ENCODE measurements at places on chromosomes 12 and 14.

GRCh38 chr14:45940318-45940717 lies 687.3 kb upstream of the MIS18BP1 start:
- no peak for DNase-seq

- DNase-seq: no peak
Measured at GRCh38 chr12:122827258-122827657, 8.0 kb upstream of the HIP1R start.

GRCh38 chr14:79947440-79948054 lies 263.8 kb downstream of the DIO2 start:
- no peak for DNase-seq

GRCh38 chr14:23939607-23940326 lies 13.8 kb upstream of the DHRS4 start:
- DNase-seq: no peak

- no peak for DNase-seq
Measured at GRCh38 chr14:70882776-70883492, 24.3 kb upstream of the PCNX1 start.

GRCh38 chr12:118979763-118980406 lies 1.5 kb upstream of the SRRM4 start:
- DNase-seq: peak; percentile 37

GRCh38 chr12:22409377-22410164 lies 75.1 kb upstream of the ST8SIA1 start:
- no peak for DNase-seq

DNA sequence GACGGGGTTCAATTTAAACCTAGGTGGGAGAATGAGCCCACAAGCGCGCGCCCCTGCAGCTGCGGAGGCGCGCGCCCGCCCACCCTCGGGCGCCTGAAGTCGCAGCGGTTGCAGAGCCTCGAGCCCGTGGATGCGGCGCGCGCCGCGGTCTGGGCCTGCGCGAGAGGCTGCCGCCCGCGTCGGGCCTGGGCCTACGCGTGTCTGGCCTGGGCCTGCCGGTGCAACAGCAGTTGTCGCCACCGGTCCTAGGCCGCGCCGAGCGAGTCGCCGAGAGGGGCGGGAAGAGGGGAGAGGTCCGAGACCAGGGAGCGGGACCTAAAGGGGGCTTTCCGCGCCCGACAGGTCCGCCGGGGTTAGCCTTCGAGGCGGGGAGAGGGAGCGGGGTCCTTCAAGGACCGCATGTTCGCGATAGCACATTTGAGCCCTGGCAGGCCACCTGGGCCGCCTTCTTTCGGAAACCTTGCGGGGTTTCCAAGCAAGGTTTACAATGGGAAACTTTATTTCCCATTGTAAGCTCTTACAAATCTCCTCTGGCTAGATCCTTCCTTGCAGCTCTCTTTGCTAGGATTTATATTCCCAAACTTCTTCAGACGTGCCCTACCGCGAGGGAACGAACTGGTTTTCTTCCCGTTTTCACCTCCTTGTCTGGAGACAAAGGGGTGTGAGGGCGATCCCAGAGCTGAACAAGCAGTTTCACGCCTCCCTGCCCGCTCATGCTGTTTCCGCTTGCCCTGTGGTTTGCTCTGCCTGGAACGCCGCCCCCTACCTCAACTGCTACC lies 6.8 kb downstream of the SIX6 start:
- DNase-seq: no peak

GRCh38 chr14:99603471-99604277 lies at the start of gene CCDC85C:
TSS of gene CCDC85C (minus strand) at chr14:99604207. CDS start at chr14:99603959, 248 bp downstream.
- DNase-seq: peak; percentile 60

- DNase-seq: no peak
Measured at GRCh38 chr12:48819986-48820725, 1.9 kb downstream of the CACNB3 start.

DNA sequence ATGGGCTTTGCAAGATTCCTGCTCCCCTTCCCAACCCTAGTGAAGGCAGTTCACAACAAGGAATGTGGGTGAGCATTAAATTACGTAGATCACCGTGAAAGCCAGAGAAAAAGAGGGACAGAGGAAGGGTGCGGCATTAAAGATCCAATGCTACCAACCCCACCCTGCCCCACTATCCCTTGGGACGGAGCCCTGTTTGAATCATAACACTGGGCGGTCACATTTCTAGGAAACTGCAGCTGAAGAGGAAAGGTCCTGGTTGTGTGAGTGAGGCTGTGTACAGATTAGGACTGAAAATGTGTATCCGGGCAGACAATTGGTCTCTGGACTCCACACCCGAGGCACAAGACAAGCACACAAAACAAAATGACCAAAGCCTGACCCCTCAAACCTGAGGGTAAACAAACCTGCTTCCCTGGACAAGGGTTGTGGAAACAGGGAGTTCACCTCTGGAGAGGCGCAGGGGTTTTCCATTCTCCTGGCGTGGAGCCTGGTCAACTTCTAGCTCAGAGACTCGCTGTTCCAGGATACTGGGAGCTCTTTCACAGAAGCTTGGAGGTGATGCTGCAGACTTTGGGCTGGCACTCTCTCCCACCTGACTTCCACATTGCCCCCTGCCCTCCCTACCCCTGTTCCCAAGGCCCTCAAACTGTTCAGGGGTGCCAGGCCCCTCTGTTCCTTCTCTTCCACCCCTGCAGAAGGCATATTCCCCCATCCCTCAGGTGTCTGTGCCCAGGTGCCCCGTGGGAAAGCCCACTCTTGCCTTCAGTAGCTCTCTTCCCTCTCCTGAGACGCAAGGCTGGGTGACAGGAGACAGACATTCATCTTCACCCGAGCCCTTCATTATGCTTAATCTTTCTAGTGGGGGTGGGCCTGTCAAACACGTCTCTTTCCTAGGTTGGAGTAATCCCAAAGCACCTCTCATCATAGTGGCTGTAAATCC lies 16.5 kb downstream of the NINJ2 start:
- no peak for DNase-seq

DNA sequence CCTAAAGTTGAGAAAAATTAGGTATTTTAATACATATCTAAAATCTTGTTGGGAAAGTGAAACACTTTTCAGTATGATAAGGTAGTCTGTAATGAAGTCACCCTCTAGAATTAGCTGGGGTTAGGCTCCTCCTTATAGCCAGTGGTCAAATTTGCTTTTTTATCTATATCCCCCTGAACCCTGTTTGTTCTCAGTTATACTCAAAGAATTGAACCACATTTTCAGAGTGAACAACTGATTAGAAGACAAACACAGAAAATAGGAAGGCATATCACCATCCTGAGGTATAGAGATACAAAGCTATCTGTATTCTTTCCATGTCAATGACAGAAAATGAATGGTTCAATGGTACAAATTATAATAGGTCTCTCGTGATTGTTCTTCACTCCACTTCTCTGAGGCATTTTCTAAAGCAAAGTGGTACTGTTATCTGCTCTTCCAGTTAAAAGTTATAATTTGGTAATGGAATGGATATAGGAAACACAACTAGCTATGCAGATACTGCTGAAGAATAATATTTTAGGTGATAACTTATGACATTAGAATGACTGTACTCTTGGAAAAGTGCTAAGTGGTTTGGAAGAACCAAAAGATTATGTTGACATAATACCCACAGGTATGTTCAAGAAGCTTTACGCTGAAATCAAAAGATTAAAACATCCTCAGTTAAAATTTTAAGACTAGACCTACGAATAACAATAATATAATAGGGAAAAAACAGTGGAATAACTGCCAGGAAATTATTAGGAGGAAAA lies 27.6 kb downstream of the WASHC3 start:
- DNase-seq: no peak

GRCh38 chr12:48040354-48040753 lies 36.1 kb upstream of the COL2A1 start:
- no peak for DNase-seq

DNA sequence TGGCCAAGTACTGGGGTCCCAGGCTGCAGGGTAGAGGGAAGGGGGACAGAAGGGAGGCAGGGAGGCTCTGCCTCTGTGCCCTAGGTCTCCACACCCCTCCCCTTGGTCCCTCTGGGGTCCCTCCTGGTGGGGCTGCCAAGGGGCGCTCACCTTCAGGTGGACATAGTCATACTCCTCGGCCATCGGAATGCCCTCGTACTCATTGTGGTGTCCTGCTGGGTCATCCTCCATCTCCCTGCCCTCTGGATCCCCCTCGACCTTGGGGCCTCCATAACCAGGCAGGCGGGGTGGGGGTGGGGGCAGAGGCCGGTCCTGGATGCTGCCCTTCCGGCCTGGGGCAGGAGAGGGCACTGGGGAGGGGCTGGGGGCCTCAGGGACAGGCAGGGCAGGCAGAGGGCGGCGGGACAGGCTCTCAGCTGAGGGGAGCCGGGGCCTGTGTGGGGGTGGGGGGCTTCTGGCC lies 5.8 kb downstream of the EFS start:
- no peak for DNase-seq

DNA sequence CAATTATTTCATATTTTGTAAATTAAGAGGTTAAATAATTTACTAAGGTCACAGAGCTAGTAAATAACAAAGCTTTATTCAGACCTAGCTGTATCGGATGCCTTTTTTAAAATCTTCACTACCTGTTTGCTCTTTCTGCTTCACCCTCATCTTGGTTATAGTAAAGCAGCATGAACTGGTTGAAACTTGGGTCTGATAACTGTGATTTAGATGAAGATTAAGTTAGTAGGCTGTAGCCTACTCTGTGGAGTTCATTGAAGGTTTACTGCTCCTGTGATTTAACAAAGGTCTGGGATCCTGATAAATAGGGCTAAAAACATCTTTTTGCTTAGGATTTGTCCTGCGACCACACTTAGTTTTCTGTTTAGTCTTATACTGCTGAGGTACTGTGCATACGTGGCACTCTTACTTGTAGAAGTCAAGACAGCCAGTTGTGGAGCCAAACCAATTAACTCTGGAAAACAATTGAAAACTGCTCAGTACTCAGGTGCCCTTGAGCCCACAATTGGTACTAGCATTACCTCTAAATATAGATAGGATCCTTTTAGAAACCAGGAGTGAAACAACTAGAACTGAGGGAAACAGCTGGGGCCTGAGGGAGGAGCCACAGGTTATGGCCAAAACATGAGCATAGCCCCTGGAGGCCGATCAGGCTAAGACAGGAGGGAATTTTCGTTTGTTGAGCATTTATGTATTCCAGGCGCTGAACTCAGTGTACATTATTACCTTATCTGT lies 2.3 kb downstream of the SPATS2 start:
- peak; percentile 52 for DNase-seq

- DNase-seq: no peak
Measured at GRCh38 chr12:123773375-123773774, 11.3 kb downstream of the DNAH10 start.

- no peak for DNase-seq
Measured at GRCh38 chr12:47736877-47737676, 11.8 kb upstream of the ENDOU start.

DNA sequence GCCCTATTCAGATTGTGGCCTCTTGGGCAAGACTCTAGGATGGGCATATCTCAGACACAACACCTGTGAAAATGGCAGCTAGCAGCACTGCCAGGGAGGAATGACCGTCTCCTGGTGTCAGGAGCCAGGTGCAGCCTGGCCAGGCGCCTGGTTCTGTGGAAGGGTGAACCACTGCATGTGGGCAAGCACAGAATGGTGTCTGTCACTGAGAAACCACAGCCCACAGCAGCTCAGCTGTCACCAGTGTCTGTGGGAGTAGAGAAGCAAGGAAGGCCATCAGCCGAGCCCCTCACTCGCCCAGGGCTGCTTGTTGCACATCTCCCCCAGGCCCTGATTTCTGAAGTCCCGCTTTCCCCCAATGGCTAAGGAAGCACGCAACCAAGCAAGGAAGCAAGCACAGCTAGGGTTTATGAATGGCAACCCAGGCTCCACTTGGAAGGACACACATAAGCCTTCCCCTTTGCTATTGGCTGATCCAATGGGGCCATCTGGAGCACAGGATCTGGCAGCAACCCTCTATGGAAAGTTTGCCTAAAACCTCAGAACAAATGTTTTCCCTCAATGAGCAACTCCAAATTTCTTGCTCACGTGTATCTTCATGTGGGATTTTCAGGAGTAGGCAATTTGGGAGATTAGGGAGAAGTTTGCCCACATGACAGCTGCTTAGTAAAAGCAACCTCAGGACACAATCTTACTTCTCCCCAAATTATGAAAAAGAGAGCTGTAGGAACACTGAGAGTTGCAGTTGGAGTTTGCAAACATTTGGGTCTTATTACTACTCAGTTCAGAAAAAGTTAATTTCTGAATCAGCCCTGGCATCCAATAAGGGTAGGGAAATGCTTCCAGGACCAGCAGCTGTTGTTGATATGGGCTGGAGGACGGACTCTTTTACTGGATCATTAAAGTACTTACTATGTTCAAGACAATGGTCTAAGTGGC lies 44.7 kb downstream of the GPHB5 start:
- DNase-seq: no peak

GRCh38 chr12:59405992-59406391 lies 189.8 kb upstream of the SLC16A7 start:
- no peak for DNase-seq

GRCh38 chr12:109991586-109991985 lies 4.6 kb downstream of the GIT2 start:
- no peak for DNase-seq

- DNase-seq: no peak
Measured at GRCh38 chr12:101803978-101804377, 26.8 kb downstream of the GNPTAB start.

- no peak for DNase-seq
Measured at GRCh38 chr12:26286186-26286585, 90.8 kb downstream of the SSPN start.

GRCh38 chr14:97638864-97639263 lies 841.7 kb downstream of the VRK1 start:
- no peak for DNase-seq

DNA sequence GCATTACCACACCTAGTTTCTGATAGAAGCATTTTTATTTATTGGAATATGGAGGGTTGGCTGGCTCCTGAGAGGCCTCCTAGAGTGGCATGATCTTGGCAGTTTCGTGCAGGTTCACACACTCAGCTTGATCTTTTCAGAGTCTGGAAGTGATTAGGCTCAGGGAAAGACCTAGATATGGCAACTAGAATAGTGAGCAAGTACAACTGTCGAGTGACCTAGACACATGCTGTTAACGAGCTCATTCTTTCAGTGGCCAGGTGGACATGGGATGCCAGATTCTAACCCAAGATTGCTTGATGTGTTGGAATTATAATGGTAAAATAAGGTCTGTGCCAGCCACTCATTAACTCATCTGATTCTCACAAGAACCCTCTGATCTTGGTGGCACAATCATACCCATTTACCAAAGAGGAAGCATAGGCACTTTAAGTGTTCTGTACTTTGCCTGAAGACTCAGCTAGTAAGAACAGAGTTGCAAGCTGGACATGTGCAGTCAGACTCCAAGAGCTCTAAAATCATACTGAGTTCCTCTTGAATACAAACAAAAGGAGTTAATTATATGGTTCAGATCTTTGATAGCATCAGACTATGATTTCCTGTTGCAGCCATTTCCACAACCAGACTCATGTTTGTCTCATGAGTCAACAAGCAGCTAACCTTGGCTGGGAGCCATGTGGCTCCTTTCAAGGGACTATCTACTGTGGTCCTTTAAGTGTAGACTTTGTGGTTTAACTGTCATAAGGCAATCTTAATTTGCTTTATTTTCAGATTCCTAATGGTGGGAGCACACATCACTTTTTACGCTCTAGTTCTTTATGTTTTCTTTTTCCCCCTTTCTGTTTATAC lies 144.2 kb downstream of the PLEKHA5 start:
- peak; percentile 71 for DNase-seq
